ENCODE measurements at places on chromosomes 2 and 18.

DNA sequence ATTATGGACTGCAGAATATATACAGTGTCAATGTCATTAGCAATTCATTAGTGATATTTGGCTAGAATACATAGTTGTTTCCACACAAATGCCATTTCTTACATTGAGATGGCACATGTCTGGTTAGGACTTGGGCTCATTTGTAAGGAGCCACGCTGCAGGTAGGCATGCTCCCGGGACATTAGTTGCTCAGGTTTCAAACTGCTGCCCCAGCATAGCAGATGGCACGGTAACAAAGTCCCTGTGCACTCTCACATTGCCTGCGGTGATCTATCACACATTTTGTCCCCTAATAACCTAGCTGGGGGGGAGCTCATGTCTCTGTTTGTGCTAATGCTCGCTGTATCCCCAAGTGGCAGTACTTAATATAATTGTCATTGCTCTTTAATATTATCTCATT lies 185.1 kb downstream of the NEDD4L start:
- DNase-seq: no peak

DNA sequence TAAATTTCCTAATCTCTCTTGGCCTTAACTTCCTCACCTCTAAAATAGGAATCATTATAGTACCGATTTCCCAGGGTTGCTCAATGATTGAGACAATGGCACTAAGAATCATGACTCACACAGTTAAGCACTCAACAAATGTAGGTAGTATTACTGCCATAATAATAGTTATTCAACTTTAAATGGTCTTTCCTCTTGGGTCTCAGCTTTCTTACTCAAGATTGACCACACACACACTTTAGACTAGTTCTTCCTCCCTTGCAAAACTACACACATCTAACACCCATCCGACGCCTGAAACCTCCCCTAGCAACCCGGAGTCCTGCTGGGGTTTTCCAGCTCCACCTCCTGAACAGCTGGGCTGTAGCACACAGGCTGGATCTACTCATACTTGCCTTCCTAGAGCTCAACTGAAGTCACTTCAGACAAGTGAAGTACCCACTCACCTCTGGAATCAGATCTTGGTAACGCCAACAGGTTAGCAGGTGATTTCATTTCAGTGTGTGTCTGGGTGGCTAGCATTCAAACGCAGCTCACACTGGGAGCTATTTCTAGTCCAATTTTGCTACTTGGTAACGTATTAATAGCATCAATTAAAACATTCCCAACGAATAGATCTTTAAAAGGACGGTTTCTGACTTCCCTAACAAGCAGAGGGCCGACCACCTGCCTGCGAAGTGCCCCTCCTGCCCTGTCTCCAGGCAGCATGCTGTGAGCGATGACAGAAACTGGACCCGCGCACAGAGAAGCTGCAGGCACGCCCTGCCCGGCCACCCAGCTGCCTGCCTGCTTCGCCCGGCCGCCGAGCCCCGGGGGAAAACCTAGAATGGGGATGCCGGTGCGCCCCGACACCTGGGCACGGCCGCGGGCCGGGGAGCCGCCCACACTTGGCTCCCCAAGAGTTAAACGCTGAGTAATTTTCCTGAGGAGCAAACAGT lies 1.1 kb downstream of the UXS1 start:
- peak; percentile 50 for DNase-seq

GRCh38 chr18:5237083-5237722 lies 40.1 kb upstream of the AKAIN1 start:
- no peak for DNase-seq

- DNase-seq: no peak
Observed at GRCh38 chr18:11885278-11885947, 22.7 kb downstream of the MPPE1 start.

GRCh38 chr2:212919238-212919637 lies 232.2 kb downstream of the IKZF2 start:
- no peak for DNase-seq

GRCh38 chr2:218732761-218733158 lies 22.1 kb downstream of the TTLL4 start:
- no peak for DNase-seq

GRCh38 chr2:144516981-144517865 lies 2.7 kb downstream of the ZEB2 start:
- no peak for DNase-seq

- peak; percentile 24 for DNase-seq
Observed at GRCh38 chr2:241933179-241933911, 63.8 kb downstream of the RTP5 start.

DNA sequence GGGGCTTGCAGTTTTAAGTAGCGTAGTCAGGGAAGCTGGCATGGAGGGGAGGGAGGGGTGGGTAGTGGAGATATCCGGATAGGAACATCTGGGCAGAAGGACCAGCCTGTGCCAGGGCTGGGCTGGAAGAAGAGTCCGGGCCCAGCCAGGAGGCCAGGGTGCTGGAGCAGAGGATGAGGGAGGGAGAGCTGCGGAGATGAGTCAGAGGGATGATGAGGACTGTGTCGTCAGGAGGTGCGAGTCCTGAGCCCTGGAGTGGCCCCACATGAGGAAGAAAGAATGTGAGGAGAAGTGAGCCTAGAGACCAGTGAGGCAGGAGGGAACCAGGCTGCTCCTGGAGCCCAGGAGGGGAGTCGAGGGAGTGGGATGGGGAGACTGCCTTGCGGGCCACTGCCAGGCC lies 82.4 kb downstream of the CTIF start:
- no peak for DNase-seq

DNA sequence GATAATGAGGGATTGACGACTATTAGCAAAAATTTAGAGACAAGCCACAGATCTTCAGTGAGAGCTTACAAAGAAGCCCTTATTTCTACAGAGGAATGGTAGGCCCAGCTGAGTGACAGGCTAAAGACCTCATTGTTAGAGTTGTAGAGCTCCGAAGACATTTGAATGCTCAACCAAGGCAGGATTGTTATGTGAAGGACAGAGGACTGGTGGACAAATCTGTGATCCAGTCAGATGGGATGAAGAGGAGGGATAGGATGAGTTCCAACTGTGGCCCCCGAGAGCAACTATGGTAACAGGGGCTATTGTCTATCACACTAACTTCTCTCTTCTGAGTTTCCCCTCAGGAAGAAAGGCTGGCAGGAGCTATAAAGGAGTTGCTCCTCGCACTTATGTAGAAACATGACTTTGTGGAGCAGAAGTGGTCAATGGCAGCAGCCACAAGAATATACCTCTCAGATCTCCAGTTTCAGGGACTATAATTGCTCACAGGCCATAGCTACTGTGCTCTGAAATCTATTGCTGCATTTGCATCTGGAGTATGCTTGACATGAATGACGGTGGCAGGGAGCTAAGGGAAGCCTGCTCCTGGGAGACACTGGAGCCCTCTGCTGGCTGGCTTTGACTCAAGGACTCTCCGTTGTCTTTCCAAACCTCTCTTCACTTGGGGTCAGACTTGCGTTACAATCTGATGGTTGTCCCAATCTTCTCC lies 50.3 kb upstream of the GREB1L start:
- DNase-seq: peak; percentile 26

GRCh38 chr18:55497825-55498403 lies 90.1 kb downstream of the TCF4 start:
- DNase-seq: no peak

GRCh38 chr18:9766076-9766481 lies 58.0 kb downstream of the RAB31 start:
- no peak for DNase-seq

DNA sequence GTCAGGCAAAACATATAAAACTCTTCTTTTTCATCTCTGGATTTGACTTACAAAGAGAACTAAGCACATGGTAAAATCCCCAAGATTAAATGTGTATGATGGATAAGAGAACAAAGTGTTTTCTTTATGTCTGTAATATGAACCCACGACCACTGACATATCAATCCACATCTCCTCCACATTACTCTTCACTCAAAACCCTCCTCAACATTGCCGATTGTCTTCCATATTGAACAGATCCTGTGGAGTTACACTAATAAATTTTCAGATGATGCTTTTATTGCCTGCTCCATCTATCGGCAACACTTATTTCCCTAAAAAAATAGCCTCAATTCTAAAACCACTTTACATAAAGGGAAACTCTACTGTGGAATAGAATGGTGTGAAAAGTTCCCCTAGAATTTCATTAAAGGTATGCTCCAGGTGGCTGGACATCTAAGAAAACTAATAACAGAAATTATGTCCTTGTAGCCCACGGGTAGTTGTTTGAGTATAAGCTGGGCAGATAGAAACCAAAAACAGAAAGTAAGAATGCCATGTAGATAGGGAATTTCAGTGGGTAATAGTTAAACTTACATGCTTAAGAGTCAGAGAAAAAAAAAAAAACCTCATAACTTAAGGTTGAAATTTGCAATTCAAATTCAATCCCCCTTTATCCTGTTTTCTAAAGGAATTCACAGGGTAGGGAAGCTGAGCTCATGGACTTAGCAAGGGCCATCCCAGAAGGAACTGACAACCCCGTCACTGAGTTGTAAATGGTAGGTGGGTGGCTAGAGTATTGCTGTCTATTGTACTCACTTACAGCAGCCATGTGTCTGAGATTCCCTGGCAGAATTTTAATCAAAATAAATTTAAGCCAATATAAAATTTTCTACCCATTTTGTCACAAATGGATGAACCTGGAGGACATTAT lies 305.4 kb upstream of the LYPD1 start:
- DNase-seq: no peak

GRCh38 chr2:235141411-235142128 lies 189.8 kb downstream of the SH3BP4 start:
- no peak for DNase-seq

DNA sequence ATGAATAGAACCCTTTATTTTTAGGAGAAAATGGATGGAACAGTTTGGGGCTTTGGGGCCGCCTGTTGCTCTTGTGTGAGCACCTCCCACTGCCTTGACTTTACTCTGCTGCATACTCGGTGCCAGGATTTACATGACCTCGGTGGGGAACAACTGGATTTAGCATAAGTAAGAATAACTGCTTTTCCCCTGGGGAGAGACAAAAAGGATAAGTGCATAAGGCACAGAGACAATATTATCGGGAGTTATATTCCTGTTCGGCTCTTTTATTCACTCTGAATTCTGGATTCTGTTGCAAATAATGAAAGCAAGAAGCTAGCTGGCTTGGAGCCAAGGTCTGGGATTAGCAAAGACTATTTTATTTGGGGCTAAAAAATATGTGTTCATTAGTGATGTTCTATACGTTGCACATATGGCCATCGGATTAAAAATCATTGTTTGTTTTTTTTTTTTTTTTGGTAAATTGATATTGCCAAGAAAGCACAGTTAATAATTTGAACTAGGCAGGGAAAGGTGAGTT lies 69.8 kb downstream of the CYBRD1 start:
- no peak for DNase-seq

DNA sequence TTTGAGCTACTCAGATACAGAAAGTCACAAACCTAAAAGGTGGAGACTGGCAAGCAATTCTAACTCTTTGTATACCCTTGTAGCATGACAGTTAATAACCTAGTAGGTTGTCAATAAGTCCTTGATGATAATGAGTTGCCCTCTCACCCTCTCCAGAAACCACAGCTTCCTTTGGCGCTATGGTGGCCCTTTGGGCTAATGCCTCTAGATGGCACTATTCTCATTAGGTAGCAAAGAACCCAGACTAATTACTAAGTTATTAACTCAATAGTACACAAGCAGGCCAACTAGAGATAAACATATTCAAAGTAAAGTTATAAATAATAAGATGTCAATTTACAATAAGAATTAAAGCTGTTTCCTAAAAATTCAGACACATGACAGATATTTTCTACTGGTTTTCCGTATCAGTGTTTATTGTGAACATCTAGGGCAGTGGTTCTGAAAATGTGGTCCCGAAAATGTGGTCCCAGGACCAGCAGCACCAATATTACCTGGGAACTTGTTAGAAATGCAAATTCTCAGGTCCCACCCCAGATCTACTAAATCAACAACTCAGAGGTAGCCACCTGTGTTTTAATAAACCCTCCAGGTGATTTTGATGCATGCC lies 41.1 kb downstream of the LDAH start:
- peak; percentile 5 for DNase-seq

DNA sequence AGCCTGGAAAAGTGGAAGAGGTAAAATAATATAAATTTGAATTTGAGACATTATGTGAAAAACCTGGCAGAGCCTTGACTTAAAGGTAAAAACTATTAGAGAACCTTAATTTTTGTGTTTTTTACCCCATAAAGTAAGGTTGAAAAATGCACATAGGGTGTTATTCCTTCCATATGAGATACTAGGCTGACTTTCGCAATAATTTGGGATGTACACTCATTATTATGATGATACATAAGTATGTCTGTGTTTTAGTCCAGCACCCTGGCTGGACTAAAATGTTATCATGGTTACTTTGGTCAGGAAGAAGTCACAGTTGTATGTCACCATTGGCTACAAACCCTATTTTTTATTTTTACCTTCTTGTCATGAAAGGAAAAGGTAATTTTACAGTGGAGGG lies 19.8 kb downstream of the NEMP2 start:
- no peak for DNase-seq

- DNase-seq: no peak
Observed at GRCh38 chr18:76489081-76489480, 6.0 kb downstream of the ZNF516 start.

DNA sequence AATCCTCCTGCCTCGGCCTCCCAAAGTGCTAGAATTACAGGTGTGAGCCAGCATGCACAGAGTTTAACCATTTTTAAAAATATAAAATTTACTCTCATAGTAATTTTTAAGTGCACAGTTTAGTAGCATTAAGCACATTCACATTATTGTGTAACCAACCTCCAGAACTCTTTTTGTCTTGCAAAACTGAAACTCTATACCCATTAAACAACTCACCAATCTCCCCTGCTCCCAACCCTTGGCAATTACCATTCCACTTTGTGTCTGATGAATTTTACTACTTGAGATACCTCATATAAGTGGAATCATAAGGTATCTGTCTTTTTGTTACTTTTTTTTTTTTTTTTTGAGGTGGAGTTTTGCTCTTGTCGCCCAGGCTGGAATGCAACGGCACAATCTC lies 112.5 kb downstream of the BMPR2 start:
- DNase-seq: no peak

DNA sequence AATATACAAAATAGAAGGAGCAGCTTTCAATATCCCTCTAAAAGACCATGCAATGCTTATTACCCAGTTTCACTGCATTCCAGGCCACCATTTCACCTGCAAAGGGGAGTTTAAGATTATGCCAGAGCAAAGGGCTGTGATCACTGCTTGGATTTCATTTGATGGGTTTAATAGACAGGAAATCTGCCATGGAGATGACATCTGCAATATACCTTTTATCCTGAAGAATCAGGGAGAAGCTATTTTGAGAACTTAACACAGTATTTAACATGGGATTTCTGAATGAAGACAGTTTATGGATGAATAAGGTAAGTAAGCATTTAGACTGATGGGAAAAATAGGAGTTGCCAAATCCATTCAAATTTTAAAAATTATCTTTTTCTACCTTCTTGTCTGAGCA lies 303.0 kb upstream of the SLC8A1 start:
- no peak for DNase-seq
